ENCODE measurements at places on chromosomes 12 and 14.

DNA sequence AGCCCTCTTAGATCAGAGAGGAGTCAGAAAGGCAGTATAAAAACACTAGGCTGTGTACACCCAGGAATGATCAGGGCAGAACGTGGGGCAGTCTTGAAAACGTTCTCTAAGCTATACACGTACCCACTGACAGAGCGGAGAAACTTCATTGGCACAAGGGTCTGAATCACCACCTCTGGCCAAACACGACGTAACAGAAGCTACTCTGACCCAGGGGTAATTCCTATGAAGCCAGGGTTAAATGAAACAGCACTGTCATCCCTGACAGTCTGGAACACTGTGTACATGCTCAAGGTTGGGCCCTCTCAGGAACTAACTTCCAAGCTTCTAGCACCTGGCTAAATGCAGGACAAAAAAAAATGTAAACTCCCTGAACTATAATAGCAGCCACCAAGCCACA lies 38.4 kb downstream of the PARP11 start:
- DNase-seq = no peak

GRCh38 chr12:88896958-88897357 lies 316.7 kb upstream of the KITLG start:
- no peak for DNase-seq

DNA sequence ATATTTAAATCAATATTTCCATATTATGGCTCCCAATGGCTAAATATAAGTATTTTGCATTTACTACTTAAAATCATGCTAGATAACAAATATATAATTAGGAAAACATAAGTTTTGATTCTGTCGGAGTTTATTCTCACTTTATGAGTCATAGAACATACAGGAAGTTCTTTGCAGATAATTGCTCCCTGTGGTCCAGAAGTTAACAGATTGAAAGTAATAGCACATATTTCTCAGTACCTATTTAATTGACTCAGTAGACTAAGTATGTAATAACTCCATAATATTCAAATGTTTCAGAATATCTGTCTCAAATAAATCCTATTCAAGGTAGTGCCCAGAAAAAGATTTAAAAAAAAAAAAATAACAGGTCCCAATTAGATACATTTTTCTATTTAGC lies 806.0 kb upstream of the ATXN7L3B start:
- no peak for DNase-seq

DNA sequence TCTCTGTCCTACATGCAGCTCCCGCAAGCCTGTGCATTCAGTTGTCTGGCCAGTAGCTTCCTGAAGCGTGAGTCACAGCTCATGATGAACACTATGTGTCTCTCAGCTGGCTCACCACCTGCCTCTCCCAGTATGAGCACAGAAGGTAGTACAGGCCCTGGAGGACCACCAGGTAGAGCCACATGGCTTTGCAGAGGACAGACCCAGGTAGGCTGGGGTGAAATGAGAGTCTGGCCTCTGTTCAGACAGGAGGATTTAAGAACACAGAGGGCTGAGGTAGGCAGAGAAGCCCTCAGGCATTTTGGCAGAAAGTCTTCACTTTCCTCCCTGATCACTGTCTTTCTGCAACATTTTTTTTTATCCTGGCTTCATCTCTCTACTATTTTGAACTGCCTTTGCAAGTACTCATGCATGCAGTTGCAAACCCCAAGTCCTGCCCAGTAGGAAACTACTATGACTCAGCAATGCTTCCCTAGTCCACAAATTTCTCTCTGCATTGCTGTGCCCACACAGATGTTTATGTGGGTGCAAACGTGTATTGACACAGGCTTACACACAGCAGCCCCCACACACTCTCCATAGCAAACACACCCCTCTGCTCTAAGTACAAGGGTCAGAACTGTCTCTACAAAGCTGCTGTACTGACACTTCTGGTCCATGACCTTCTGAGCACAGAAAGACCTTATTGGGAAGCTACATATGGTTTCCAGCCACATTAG lies 7.2 kb upstream of the SDR9C7 start:
- DNase-seq = no peak

DNA sequence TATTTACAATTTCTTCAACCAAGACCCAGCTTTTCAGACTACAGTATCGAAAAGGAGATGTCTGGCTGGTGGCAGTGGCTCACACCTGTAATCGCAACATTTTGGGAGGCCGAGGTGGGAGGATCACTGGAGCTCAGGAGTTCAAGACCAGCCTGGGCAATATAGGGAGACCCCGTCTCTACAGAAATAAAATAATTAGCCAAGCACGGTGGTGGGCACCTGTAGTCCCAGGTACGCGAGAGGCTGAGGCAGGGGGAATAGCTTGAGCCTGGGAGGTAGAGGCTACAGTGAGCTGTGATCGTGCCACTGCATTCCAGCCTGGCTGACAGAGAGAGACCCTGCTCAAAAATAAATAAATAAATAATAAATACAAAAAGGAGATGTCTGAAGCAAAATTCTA lies 530.5 kb downstream of the BCL11B start:
- no peak for DNase-seq

Measured in NCI-H2081 treated with DMSO at 0.1 percent for 48 hours (cell line).